ENCODE measurements at places on chromosomes 1 and 21.

- DNase-seq = no peak
Measured at GRCh38 chr1:103371234-103371633, 154.3 kb upstream of the RNPC3 start.

GRCh38 chr1:180762796-180763195, 131.0 kb downstream of the XPR1 start:
- DNase-seq = no peak

- no peak for DNase-seq
Measured at GRCh38 chr1:2833454-2834145, 32.1 kb upstream of the TTC34 start.

DNA sequence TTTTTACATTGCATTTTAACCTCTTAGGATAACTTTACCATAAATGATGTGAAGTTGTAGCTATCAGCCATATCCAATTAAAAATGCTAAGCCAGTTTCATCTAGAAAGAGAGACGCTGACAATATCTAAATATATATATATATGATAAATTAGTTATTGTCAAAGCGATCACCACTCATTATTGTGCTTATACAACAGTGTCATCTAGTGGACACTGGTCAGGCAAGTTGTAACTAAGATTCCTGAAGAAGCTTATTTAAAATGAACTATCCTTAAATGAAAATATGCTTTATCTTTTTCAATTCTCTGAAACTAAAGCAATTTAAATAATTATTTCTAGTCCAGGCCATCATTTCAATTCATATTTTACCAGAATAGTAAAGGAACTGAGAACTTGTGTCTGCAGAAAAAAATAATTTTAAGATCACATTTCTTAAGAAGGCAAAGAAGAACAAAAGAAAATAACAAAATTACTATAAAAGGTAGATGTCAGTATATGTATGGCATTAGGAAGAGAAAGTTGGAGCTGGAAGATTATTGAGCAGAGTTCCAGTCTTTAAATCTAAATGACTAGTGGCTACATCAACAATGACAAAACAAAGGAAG, 193.3 kb upstream of the SNX7 start:
- no peak for DNase-seq

DNA sequence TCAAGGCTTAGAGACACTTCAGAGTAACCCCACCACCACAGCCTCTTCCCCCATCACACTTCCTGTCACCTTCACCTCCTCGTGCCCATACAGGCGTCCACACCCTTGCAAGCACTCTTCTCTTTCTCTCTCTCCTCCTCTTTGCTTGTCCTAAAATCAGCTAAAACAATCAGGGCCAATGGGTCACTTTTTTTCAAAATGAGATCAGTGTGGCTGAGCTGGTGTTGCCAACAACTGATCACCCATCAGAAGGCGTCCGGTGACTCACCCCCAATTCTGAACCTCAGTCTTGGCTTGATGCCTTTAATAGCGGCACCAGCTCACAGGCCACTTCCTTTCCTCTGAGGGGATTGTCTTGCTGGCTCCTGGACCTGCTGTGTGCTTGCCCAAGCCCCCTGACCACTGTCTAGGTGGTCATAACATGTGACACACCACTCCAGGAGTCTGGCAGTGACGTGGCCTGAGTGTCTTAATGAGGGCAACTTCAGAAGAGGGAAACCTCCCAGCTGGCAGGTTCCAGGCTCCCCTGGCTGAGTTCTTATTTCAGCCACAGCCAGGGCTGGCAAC, 1.6 kb downstream of the DRAXIN start:
- peak; percentile 14 for DNase-seq

DNA sequence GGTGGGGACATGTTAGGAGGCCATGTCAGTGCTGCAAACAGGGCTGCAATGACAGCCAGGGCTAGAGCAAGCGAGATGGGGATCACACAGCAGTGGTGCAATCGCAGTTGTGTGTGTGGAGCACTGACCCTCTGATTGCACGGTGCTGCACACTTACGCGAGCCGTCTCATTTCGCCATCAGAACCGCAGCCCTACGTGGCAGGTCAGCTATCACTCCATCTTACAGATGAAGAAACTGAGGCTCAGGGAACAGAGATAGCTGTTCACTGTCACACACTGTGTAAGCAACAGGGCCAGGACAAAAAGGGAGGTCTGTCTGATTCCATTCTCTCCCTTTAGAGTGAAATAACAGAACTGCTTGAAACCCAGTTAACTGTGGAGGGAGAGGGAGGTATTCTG, 104.8 kb upstream of the SLC45A1 start:
- DNase-seq = no peak

DNA sequence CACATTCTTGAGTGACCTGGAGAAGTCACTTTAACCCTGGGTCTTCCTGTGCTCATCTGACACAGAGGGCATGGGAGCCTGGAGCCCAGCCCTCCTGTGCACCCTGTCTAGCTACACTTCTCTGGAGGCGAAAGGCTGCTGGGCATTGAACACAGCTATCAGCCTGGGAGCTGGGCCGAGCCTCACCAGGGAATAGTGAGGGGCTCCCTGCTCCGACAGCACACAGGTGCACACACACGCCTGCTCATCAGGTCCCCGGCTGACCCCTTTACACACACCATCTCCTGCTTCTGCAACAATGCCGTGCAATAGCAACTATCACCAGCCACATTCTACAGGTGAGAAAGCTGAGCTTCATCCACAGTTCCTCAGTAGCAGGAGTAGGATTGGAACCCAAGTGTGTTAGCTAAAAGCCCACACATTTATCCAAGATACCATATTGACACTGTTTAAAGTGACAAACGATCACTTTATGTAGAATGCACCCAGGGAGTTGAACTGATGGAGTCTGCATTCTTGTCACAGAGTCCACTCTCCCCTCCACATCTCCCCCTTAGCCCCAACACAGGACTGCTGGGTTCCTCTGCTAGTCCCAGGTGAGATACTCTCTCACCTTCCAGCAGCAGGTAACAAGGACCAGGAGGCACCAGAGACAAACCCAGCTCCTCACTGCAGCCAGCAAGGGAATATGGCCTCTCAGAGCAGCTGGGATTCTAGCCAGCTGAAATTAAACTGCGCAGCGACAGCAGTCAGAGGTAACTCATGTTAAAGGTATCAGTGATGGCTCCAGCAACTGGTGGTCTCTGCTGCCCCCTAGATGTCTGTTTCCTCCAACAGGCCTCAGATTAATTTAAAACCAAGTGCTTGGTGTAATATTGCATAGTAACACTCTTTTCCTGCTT, 18.3 kb upstream of the CAPN8 start:
- DNase-seq = peak; percentile 6

DNA sequence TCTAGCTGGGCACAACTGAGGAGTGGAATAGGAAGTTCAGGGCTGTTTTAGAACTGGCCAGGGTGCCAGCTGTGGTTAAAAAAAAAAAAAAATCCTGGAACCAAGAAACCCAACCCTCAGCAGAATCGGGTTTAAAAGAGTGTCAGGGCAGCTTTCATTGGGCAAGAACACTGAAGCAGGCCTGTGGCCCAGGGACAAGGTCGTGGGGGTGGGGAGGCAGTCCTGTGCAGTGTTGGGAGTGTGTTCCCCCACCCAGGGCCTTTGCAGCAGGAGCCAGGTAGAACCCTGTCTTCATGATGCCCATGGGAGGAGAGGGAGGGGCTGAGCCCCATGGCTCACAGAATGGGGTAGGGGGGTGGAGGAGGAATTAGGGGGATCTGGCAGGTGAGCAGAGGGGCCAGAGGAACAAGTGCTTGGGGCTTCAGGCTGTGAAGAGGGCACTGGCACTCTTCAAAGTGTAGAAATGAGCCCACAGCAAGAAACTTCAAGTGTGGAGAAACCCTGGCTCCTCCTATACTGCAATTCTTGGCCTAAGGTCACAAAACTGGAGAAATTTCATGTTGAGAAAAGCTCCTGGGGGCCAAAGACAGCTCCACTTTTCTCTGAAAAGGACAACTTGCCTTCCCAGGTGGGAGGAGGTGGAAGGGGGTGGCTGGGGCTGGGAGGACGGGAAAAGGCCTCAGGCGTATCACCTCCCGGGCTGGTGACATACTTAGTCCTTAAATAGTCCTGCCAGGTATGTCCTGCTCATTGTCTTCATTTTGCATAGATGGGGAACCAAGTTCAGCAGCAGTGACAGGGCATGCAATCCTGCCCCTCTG, 39.3 kb downstream of the KIAA1614 start:
- DNase-seq = no peak

- no peak for DNase-seq
Measured at GRCh38 chr1:921011-921837, 2.5 kb upstream of the SAMD11 start.

All from activated CD8-positive, alpha-beta memory T cell treated with anti-CD3 and anti-CD28 coated beads for 4 hours (primary cell).